IPS-NIHi11 (cell line): ENCODE measurements at places on chromosomes 2 and 18.

DNA sequence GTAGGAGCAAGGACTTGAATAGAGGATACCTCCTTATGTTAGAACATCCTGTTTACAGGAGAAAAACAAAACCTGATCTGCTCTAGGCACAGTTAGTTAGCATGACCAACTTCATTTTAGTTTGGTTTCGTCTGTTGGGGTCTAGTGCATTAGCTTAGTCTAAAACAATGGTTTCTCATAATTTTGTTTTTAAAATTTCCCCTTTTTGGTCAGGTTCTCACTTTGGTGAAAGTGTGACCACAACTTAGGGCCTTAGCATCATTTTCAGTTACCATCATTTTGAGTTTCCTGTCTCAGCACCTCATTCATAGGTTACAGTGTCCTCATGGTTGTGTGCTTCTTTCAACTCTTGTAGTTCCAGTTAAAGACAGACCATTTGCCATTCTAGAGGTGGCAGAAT is 1277.0 kb upstream of the SLC39A10 start:
- DNase-seq, result no peak

DNA sequence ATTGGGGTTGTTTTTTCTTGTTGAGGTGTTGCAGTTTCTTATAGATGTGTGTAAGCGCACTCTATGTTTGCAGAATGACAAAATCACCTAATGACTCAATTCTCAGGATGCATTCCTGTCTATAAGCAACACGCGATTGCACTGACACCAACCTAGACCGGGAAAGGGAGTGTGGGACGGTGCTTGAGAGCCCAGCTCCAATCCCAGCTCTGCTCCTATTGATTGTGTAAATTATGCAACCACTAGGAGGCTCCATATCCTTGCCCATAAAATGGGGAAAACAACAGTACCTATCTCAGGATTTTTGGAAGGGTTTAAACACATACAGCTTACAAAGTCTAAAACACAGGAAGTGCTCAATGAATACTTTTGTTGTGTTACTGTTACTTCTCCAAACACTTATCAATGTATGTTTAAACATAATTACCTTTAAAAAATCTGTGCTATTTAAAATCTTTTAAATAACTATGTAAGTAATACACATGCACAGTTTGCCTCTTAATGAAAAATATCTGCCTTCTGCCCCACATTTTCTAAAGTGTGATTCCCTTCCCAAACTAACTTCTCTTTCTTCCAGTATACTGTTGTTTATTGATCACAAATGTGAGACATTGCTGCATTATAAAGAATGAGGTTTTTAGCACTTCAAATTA is 132.5 kb downstream of the SPHKAP start:
- DNase-seq, result peak; percentile 64

DNA sequence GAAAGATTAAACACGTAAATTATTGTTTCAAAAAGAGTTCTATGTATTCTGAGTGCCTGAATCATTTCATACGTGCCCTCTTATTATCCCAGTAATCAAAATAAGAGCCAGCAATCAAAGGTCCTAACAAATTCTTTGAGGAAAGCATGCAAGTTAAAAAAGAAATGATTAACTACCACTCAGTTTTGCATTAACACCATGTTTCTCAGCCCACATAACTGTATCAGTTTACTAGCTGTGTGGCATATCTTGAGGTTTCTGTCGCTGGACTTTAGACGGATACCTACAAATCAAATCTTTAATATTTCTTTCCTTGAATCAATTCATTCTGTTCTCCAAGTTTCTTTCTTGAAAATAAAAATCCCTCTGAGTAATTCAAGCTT is 668.9 kb upstream of the CHAC2 start:
- no peak for DNase-seq

DNA sequence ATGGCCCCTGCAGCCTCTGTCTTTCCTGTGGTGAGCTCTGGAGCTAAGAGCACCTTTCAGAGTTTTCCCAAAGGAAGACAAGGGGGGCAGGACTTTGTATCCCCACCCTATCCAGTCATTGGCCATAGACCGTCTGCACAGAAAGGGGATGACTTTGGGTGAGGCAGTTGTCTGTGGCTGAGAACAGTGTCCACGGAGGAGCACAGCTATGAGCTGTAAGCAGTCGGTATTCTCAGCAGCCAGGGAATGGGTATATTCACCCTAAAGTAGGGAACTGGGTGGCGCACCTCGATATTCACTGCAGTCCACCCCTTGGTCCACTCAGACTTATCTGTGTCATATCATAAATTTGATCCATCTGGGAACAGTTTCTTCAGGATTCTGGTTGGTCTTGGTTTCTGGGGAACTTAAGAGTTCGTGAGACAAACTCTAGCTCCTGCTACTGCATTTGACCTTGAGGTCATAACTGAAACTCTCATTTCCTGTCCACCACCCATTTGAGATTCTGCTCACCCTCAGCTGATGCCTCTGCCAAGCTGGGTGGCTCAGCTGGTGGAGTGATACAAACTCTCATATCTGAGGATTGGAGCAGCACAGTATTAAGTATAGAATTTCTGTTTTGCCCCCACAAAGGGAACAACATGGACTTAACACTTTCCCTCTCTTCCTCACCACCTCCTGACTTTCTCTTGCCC is 45.2 kb upstream of the SCG2 start:
- DNase-seq, result no peak

- DNase-seq, result no peak
Measured at GRCh38 chr2:241612156-241613016, 24.6 kb downstream of the THAP4 start.

- DNase-seq, result no peak
Measured at GRCh38 chr2:108594132-108594981, 60.1 kb downstream of the LIMS1 start.

DNA sequence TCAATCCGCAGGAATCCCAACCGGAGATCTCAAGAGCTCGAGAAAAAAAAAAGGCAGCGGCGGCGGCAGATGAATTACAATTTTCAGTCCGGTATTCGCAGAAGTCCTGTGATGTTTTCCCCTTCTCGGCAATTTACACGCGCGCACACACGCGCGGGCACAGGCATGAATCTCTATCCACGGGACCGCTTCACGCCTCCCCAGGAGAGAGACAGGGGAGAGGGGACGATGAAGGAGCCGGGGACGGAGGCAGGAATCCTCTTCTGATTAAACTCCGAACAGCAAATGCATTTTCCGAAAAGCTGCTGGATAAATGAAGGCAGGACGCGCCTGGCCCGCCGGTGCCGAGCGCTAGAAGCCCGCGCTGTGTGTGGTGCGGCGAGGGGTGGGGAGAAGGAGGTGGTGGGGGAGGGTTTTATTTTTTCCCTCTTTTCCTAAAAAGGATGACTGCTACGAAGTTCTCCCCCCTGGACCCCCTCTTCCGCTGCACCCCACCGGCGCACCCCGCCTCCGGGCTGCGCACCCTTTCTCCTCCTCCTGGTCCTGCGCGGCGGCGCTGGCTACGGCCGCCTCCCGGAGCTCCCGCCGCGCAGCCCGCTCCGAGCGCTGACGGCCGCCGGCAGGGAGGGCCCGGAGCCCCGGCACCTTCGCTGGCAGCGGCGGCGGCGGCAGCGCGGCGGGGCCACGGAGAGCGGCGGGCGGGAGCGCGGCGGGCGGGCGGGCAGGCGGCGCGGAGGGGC is at the start of gene BCL2:
Gene BCL2, minus strand, starts transcription at position 387 of the 740 bp plus-strand sequence.
- peak; percentile 53 for DNase-seq

GRCh38 chr2:67600946-67601345 is 203.8 kb downstream of the ETAA1 start:
- DNase-seq, result no peak

DNA sequence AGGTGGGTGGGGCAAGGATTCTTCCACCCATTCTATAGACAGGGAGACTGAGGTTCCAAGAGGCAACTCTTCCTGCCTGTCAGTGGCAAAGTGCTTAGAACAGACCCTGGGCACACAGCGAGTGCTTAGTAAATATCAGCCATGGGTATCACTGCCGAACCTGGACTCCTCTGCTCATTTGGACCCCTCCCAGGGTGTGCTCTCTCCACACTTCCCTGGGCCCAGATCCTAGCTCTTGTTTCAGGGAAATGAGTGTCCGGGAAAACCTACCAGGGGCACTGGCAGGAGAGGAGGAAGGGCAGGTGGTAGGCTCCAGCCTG is 136.3 kb downstream of the CYP26B1 start:
- DNase-seq, result no peak

- no peak for DNase-seq
Measured at GRCh38 chr18:63837590-63837989, 49.9 kb upstream of the SERPINB2 start.

DNA sequence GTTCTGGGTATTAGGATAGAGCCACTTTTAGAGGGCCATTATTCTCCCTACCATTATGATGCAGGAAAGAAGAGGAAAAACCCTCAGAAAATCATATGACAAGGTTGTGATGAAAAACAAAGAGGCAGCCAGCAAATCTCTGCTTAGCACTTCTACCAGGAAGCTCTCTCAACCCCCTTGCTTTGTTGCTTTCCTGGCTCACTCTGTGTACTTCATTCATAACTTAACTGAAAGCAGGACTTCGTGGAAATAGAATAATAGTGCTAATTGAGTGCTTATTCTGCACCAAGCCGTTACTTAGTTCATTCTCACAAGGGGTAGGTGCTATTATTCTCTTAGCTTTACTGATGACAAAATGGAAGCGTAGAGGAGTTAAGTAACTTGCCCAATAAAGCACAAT is 354.1 kb downstream of the HRH4 start:
- no peak for DNase-seq

DNA sequence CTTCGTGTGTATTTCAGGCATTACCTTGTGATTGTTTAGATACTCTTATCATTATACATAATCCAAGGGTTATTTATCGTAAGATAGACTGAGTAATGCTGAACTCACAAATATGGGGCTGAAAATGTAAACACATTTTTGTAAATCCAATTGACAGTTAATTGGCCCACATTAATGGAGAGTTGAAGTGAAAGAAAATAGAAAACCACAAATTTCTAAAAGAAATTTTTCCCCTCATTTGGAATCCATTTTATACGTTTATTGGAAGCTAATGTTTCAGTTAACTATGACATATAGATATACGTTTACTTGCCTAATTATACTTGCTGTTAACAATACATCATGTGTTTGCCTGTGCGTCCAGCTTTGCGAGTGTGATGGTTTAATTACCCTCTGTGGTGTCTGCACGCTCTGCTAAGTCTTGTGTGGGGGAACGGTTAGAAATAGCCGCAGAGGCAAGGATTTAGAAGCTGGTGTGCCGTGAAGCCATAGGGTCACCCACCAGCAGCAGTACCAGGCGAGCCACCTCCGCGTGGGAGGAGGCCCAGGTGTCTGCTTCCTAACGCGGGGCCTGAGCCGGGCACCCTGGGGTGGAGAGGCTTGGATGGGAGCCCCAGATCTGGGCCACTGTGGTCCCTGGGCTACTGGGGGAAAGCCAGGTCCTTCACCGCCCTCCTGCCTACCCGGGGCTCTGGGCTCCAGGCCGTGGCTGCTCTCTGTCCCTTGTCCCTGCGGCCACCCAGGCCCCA is 38.0 kb downstream of the TSHZ1 start:
- DNase-seq, result no peak

- DNase-seq, result no peak
Measured at GRCh38 chr2:74448771-74449170, 6.1 kb upstream of the INO80B start.
